ENCODE measurements at places on chromosomes 5 and 9.
A peak's percentile ranks its signal among the peaks of the same experiment; 100 is the strongest.

- DNase-seq = no peak
These were observed 43.2 kb downstream of the EXD3 start for GRCh38 chr9:137379761-137380161.

DNA sequence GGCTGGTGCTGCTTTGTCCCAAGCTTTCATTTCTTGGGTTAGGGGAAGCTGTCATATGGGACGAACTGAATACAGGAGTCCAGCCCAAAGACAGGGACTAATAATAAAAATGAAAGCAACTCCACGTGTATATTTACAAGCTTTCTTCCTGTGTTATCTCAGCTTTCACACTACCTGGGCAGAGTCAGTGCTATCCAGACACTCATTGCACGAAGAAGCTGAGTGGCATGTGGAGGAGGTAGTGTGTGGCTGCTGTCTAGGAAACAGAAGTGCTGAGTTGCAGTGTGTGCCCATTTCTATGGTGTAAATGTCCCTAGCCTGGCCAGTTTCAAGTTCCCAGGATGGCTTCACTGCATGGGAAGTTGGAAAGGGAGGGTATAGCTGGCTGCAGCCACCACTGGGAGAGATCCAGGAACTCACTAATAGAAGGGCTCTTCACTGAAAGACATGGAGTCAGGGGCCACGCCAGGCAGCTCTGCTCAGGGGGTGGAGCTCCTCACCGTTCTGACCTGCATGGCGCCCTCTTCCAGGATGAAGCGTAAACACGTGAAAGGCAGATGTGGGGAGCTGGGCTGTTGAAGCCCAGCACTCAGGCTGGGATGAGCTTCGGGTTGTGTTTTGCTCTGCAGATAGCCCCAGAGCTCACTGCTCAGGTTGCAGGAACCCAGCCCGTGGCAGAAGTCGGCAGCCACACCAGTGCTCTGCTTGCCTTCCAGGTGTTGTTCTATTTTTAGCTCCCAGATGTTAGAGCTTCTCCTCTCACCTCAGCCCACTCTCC, 116.9 kb downstream of the IRX2 start:
- DNase-seq = no peak

- DNase-seq = no peak
These were observed 163.7 kb upstream of the PPP1R2B start for GRCh38 chr5:156686380-156686779.

GRCh38 chr5:90476391-90476790, 1.7 kb downstream of the POLR3G start:
- no peak for DNase-seq

DNA sequence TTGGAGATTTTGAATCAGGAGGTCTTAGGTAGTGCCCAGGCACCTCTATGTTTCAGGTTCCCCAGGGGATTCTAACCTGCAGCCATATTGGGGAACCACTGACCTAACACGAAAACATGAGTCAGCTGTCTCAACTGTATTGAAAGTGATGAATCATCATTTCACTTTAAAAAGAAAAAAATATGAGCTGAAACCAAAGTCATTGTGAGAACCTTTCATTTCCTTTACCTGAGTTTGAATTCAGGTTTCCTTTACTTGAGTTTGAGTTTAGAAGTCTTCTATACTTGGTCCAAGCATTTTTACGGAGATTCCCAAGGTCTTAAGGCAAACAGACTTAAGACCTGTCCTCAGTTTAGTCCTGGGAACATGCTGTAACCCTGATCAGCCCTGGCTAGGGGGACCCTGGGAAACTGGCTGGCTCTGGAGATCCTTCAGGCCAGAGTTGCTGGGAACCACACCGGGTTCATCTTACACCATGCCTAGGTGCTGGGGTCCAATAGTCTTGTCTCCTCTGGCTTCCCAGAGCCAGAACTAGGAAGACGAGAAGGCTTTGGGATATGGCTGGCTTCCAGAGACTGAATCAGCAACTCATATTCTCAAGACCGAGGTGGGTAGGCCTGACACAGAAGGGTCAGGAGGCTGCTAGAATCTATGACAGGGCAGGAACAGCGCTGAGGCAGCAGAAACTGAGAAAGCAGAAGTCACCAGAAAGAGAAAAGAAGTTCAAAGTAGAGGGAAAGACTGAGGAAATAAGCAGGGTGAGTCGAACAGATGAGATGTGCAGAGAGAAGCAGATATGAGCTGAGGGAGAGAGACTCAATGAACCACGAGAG, 16.4 kb upstream of the PDCD1LG2 start:
- peak; percentile 44 for DNase-seq

DNA sequence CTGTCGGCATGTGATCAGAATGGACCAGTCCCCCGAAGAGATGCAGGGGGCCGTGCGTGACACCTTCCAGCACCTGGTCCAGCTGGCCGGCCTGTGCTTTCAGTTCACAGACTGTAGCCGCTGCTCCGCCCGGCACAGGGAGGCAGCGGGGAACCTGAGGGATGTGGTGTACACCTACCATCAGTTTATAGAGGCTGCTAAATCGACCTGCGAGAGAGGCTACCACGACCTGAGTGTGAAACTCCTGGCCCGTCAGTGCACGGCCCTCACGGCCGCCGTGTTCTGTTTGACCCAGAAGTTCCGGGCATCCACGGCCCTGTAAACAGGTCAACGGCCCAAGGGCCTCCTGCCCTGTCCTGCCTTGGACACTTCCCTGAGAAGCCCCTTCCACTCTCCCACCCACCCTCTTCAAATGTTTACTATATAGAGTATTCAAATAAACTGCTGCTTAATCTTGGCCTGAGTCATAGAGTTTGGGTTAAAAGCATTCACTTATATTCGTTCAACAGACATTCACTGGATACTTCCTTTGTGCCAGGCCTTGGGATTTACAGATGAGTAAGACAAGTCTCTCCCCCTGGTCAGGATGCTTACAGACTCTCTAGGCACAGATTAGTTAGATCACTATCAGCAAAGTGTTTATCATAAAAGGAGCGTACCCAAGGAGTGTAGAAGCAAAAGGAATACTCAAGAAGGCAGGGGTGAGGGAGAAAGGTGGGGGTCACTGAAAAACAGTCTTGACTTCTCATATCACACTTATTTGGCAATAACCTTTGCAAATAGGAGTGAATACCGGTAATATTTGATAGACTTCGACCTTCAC, 6.9 kb upstream of the TRMT10B start:
- DNase-seq = no peak

GRCh38 chr5:96144289-96144688, 182.6 kb upstream of the ELL2 start:
- no peak for DNase-seq

- no peak for DNase-seq
These were observed 99.3 kb downstream of the GDNF start for GRCh38 chr5:37740331-37741066.

GRCh38 chr5:58239045-58239444, 220.8 kb downstream of the PLK2 start:
- no peak for DNase-seq
